Pancreas (tissue), 10 donors: ENCODE measurements at places on chromosomes 6 and 20.

DNA sequence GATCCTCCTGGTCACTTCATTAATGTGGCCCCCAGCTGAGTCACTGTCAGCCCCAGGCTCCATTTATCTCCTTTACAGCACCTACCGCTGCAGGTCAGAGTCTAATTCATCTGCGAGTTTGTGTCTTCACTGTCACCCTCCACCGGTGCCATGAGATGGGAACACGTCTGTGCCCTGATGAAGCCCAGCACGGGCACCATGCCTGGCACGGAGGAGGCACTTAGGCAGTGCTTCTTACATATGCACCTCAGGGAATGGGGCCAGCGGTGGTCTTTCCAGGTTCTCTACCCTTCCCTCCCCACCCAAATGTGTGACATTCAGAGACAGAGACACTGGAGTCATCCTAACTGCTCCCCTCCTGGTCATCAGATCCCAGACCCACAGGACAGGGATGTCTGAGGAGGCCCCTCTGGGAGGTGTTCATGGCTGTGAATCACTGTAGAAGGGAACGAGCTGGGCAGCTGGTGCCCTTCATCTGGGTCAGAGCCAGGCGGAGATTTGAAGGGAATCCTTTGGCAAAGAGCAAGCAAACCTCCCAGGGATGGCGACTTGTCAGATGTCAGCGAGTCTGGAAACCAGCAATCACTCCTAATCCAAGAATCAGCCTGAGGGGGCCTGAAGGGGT is 364.6 kb downstream of the PREX1 start:
- DNase-seq, result no peak

GRCh38 chr20:47205577-47206123 is 150.8 kb downstream of the ZMYND8 start:
- DNase-seq, result peak; percentile 87

- DNase-seq, result no peak
These were observed 18.1 kb downstream of the STXBP5 start for GRCh38 chr6:147222160-147222838.

DNA sequence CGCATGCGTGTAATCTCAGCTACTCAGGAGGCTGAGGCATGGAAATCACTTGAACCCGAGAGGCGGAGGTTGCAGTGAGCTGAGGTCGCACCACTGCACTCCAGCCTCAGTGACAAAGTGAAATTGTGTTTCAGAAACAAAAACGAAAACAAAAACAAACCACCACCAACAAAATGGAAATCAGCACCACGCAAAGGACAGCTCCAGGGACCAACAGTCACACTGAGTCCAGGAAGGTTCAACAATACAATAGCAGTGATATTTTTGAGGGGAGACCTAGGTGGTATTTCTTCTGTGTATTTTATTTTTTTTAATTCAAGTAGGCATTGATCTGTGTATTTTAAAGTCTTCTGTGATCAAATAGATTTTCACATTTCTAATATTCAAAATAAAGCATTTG is 9.8 kb downstream of the HLA-F start:
- DNase-seq, result no peak

DNA sequence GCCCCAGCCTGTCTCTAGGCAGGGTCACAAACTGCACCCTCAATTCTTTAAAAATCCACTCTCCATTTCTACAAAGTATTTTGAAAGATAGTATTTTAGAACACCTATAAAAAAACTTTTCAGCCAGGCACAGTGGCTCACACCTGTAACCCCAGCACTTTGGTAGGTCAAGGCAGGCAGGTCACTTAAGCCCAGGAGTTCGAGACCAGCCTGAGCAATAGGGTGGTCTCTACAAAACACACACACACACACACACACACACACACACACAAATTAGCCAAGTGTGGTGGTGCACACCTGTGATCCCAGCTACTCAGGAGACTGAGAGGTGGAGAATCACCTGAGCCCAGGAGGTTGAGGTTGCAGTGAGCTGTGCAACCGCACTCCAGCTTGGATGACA is 30.2 kb downstream of the SLC23A2 start:
- DNase-seq, result no peak

GRCh38 chr20:17783671-17784070 is 83.9 kb downstream of the BANF2 start:
- DNase-seq, result no peak

DNA sequence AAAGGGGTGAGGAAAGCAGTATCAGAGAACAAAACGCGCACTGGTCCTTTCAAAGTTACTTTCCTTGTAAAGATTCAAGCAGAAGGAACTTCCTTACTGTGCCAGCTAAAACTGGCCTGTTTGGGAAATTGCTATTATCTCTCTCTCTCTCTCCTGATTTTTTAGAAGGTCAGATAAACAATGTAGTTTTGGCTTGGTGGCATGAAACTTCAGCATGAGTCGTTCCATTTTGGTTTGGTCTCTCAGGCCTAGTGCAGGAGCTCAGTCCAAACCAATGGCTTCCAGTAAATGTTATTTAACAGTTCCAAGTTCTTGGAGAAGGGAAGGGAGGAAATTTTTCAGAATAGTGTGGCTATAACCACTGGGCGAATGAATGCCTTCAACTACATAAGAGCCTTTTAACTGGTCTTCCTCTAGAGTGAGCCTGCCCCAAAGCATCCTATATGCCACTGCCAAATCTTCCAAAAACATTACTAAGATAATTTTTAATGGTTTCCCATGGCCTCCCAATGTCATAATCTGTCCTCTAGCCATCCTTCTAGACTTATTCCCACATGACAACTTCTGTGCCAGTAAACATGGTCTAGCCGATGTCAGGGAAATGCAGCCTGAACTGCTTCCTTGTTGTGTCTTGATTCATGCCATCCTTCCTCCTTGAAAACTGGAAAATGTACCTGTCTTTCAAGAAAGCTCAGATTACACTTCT is 9.1 kb upstream of the SNX9 start:
- no peak for DNase-seq

GRCh38 chr6:135693811-135694370 is 157.6 kb upstream of the PDE7B start:
- no peak for DNase-seq

DNA sequence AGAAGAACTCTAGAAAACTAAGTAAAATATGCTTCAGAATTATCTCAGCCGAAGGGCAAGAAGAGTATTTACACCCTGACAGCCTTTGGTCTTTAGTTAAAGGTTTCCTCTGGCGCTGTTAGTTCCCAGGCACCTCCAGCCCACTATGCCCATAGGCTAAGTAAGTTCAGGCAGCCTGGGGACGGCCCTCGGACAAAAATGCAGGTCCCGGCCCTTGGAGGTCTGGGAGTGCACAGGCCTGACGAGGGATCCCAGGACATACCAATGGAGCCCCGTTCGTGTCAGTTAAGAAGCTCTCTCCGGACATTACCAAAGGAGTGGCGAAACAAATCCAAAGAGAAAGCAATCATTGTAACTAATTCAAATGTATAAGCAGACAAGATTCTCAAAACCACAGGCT is 311.8 kb downstream of the CD83 start:
- no peak for DNase-seq

DNA sequence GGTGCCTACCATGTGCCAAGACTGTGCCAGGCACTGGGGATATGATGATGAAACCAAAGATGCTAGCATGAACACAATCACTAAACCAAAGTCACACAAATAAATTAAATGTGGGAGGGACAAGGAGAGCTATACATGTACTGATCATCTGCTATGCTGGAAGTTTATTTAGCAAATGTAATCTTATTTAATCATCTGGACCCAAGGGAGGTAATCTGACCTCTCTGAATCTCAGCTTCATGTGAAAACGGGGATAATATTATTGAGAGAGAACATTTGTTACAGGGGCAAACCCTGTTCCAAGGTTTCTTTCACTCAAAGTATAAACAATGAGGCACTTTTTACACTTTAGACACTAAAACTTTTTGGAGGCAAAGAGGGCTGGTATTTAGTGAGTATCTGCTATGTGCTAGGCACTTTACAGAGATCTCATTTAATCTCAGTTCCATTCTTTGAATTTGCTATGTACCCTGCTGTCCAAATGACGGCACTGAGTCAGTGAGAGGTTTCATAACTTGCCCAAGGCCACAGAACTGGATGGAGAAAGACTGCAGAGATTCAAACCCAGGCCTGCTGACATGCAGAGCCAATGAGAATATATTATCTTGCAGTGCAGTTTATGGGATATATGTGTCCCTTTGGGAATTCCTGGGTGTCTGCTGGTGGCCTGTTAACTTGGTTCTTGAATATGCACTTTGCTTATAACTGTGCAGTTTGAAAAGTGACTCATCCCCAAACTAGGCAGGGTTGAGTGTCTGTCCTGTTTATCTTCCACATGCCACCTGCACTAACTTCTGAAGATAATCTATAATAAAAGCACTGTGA is 3.3 kb upstream of the ASXL1 start:
- no peak for DNase-seq

- no peak for DNase-seq
These were observed 65.2 kb downstream of the PDE10A start for GRCh38 chr6:165597821-165598220.

- no peak for DNase-seq
These were observed 22.0 kb upstream of the PRDM1 start for GRCh38 chr6:106064142-106064541.

DNA sequence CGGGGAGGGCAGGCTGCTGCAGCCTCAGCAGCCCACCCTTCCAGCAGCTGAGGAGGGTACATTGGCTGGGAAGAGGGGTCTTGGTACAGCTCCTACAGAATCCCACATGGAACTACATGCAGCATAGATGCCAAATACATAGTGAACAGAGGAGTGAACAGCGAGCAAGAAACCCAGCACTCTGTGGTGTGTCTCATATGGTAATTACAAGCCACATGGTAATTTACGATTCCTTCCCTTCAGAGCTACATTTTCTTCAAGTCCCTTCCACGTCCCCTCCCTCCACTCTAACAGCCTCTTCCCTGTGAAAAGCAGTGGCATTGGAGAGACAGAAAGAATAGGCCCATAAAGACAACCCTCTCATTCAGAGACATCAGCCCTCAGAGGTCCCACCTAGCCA is 167.7 kb downstream of the SYNDIG1 start:
- DNase-seq, result no peak
